ENCODE measurements at places on chromosomes 2 and 18.

DNA sequence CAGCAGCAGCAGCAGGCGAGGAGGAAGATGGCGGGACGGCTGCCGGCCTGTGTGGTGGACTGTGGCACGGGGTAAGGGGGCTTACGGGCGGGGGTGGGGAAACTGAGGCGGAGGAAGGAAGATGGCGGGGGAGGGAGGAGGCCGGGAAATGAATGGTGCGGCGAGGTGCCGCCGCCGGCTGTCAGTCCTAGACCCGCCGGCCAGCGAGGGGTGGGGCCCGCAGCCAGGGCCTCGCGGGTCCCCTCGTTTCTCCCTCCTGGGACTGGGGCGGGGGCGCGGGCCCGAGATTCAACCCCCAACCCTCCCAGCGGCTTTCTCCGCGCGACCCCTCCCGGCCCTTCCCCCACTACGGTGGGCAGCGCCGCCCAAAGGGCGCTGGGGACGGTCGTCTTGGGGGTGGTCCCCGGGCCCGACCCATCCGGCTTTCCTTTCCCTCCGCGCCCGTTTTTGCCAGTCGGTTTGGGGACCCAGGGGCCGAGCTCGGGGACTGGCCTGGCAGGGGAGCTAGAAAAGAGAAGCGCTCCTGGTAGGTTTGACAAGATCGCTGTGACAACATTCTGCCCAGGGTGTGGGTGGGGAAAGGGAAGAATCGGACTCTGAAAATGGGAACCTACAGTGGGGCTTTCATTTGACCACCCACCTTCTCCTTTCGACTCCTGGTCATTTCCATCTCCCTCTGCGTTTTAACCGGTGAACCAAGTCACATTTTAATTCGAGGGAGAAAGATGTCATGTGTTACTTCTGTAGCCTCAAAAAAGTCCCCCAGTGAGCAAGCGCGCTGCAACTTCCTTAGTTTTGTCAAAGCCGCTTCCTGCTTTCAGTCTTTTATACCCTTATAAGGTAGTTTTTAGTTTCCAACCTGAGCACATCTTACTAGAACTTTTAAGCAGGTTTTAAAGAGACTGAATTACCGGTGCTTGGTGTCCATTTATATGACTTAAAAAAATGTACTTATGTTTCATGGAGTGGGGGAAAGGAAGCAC lies 655 bp downstream of the ACTR3 start:
- peak; percentile 68 for DNase-seq

DNA sequence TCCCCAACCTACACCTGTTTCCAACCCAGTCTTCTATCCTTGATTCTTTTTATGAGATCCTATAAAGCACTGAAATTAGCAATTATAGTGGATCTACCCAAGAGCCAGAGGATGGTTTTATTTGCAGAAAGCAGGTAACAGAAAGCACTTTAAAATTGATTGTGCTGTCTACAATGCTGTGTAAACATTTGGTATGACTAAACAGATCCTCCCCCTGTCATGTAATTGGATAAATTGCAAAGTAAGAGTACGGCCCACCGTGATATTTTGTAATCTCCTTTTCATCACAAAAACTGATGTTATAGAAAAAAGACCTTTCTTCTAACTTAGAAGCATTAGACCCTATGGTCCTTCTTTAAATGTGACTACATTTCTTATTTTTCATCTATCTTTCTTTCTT lies 11.3 kb upstream of the PPP3R1 start:
- no peak for DNase-seq

- peak; percentile 33 for DNase-seq
Observed at GRCh38 chr18:13726972-13727331, 479 bp downstream of the RNMT start.

GRCh38 chr2:28233164-28233676 lies 159.4 kb upstream of the FOSL2 start:
- no peak for DNase-seq

GRCh38 chr2:29607038-29607420 lies 314.4 kb downstream of the ALK start:
- no peak for DNase-seq

DNA sequence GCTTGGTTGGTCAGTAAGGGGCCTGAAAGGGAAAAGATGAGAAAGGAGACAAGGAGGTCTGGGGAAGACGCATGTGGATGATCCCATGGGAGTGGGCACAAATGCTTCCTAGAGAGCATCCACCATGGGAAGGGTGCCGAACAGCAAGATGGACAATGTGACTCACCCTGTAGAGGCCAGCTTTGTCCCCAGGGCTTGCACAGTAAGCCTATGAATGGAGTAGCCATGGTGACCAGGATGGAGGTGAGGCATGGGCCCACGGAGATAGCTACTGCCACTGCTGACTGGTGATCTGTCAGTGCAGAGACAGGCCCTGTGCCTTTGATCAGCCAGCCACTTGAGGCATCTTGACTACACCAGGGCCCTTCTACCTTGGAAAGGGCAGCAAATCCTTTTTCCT lies 172.6 kb downstream of the HAUS1 start:
- DNase-seq, result no peak

DNA sequence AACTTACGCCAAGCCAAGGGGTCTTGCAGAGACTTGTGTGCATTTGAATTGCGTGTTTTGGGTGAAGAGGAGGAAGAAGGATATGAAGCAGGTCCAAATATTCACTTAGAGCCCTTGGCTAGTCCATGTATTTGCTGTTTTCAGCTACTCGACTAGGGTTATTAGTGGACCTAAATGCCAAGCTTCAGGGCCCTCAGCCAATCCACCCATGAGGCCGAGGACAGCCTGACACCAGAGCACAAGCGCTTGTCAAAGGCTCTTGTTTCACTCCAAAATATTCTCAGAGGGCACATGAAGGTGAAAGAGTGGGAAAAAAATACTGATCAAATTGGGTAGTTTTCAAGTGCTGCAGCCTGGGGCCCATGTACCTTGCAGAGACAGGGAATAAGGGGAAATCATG lies 174.8 kb upstream of the ACAA2 start:
- no peak for DNase-seq

Measured in HS-27A (cell line).